ENCODE measurements at places on chromosomes 2 and 18. TPM values are rescaled to one million over a fixed set of nuclear protein-coding genes. Genes with fewer than 3 reads are reported as not detected.

GRCh38 chr2:13560322-13560721 is 843.6 kb downstream of the TRIB2 start:
- no peak for DNase-seq

DNA sequence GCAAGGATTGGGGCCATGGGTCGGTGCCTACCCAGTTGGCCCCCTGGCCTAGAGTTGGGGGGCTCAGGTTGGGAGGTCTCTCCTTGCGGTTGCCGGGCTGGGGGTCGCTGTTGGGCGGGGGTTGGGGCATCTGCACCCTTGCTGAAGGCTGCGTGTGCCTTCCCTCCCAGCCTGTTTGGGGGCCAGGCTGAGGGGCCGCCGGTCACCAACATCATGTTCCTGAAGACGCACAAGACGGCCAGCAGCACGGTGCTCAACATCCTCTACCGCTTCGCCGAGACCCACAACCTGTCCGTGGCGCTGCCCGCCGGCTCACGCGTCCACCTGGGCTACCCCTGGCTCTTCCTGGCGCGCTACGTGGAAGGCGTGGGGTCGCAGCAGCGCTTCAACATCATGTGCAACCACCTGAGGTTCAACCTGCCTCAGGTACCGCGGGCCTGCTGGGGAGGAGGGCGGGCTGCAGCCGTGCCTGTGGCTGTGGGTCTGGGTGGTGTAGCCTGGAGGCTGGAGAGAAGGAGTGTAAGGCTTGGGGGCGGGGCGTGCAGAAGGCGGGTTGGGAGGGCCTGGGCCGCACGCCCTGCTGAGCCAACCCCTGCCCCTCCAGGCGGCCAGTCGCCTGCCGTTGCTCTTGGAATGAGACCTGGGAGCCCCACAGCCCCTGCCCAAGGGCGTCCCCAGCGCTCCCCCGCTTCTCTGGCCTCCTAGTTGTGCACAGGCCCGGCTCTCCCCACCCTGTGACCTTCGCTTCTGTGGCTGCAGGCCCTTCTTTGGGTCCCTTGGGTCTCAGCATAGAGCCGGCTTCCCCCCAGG is 7.2 kb upstream of the NEU4 start:
- peak; percentile 61 for DNase-seq

Gene RTTN
- total RNA-seq, result 24.1 TPM

Gene SLC4A5
- 0.24 TPM for total RNA-seq

- peak; percentile 62 for DNase-seq
Observed at GRCh38 chr2:103991591-103991990, 862.3 kb upstream of the POU3F3 start.

Gene ANKRD62
- total RNA-seq, result not detected

DNA sequence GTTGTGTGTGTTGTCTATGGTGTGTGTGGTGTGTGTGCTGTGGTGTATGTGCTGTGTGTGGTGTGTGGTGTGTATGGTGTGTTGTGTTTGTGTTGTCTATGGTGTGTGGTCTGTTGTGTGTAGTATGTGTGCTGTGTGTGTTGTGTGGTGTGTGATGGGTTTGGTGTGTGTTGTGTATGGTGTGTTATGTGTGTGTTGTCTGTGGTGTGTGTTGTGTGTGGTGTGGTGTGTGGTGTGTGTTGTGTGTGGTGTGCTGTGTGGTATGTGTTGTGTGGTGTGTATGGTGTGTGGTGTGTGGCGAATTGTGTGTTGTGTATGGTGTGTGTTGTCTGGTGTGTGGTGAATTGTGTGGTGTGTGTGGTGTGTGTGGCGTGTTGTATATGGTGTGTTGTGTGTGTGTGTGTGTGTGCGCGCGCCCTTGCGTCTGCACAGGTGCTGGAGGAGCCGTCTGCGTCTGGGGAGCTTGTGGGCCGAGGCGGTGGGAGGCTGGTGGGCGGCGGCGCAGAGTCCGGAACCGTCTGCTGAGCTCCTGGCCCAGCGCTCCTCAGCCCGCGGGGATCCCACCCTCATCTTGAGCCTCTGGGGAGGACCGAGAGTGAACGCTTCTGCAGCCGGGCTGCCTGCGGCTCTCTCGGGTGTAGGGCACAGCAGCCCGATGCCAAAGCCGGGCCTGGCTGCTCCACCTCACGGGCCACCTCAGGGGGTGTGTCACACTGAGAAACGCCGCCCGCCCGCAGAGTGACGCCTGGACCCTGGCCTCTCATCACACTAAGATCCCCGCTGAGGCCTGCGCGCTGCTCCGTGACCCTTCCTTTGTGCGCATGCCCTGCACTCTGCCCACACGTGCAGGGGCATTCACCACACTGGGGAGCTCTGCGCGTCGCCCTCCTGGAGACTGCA is 8.8 kb upstream of the ADI1 start:
- peak; percentile 38 for DNase-seq

Gene KHK
- total RNA-seq, result 8.8 TPM

DNA sequence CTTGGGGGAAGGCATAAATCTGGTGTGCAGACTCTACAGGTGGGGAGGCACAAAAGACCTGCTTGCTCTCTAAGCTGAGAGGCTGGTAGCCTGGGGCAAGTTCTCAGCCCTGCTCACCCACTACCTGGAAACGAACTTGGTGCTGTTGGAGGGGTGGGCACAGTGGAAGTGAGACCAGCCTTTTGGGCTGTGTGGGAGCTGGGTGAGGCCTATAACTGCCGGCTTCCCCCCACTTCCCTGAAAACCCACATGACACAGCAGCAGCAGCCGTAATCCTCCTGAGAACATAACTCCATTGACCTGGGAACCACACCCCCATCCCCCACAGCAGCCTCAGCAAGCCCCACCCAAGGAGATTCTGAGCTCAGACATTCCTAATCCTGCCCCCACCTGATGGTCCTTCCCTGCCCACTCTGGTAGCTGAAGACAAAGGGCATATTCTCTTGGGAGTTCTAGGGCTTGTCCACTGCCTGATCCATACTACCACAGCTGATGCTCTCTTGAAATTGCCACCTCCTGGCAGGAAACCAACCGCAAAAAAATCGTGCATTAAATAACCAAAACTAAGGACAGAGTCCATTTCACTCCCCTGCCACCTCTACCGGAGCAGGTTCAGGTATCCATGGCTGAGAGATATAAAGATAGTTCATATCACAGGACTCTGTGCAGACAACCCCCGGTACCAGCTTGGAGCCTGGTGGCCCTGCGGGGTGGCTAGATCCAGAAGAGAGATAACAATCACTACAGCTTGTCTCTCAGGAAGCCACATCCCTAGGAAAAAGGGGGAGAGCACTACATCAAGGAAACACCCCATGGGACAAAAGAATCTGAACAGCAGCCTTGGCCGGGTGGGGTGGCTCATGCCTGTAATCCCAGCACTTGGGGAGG is 178.1 kb downstream of the NDUFA10 start:
- DNase-seq, result no peak

Gene MARS2
- total RNA-seq, result 49.1 TPM

DNA sequence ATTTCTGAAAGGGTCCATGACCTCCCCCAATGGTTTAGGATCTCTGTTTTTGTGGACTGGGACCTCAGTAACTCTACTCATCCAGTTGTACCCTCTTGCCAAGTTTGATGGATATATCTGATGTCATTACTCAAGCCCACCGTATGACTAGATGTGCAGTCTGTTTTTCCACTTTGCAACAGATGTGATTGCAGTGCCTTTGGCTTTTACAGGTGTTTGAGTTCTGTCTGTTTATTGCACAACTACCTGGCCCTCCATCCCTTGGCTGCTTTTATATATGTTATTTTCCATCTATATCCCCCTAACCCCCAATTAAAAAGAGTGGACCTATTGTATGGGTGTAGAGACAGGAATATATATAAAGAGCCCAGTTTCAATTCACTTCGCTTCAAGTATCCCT is 10.8 kb downstream of the NCOA1 start:
- no peak for DNase-seq

Data from GM23338 (cell line).